ENCODE measurements at places on chromosomes 3 and 15.
A peak's percentile ranks its signal among the peaks of the same experiment; 100 is the strongest.

DNA sequence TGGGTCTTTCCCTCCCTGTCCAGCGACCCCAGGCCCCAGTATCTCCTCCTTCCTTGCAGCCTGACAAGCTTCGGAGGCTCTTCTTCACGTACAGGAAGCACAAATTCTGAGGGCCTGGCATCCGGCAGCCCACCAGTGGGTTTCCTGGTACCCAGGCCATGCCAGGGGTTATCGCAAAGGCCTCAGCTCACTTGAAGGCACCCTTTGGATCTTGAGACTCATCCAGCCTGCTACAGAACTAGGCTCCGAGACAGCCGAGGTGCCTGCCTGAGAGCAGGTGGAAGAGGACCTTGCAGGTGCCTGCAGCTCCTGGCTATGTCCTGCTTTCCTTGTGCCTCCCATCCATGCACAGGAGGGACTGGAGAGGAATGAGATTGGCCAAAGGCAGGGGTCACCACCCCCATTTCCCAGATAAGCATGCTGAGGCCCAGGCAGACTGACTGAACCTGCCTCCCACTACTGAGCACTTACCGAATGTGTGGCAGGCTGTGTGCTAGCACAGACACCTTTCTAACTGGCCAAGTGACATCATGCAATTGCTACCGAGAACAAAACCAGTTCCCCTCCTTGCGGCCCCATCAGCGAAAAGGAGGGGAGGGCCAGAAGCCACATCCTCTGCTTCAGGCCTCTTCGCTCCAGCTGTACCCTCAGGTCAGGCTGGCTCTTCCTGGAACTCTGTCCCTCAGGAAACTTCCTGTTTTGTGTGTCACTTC, 11.2 kb downstream of the SH2D7 start:
- no peak for DNase-seq

DNA sequence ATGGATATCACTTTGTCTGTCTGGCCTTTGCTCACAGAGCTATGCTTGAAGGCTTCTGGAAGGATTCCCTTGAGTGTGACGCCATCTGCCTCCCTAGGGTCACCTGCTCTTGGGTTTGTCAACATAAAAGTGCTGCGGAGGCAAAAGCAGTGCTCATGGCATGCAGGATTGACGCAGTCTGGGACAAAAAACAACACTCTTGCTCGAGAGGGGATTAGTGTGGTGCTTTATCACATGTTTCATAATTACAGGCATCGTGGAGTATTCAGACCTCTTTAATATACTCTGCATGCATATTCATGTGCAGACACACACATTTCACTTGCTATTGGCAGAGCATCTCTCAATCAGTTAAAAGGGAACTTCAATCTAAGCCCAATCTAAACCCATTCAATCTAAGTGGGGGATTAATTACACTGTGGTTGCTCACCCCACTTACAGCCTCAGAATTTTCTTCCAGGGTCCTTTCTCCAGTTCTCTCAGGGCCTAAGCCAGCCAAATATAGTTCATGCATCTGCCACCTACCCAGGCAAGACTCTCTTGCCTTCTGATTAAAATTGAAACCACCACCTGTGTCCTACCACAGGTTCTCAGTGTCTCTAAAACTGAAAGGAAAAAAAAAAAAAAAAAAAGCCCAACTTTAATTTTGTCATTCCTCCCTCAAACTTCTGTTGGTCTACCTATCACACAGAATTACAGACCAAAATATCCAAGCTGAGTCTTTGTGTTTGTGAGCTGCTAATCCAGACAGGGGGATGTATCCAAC, 75.6 kb downstream of the BFSP2 start:
- DNase-seq: no peak

DNA sequence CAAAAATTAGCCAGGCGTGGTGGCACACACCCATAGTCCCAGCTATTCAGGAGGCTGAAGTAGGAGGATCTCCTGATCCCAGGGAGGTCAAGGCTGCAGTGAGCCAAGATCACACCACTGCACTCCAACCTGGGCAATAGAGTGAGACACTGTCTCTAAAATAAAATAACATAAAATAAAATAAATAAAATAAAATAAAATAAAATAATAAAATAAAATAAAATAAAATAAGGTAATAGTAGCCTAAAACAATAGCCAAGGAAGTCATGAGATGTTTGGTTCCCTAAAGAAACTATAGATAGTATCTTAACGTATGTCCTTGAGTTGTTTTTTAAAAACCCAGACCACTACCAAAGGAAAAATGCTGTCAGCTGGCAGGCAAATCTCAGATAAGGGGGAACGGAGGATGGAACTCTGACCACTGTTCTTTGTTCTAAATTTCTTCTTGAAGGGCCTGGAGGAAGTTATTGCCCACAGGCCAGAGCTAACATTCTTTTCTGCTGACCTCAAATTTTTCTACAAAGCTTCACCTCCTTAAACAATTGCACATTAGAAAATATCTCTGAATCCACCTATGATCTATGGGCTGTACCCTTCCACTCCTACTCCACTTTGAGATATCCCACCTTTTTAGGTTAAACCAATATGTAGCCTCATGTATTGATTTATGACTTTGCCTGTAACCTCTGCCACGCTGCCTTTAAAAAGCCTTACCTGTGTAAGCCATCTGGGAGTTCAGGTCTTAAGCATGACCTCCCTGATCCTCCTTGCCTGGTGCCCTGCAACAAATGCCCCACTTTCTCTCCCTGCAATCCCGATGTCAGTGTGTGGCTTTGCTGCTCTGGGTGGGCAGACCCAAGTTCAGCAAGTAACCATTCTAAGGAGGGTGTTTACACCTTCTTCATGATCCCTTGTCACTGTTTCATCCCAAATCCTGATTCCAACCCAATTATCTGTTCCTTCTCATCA, 126.2 kb upstream of the BHLHE40 start:
- no peak for DNase-seq

DNA sequence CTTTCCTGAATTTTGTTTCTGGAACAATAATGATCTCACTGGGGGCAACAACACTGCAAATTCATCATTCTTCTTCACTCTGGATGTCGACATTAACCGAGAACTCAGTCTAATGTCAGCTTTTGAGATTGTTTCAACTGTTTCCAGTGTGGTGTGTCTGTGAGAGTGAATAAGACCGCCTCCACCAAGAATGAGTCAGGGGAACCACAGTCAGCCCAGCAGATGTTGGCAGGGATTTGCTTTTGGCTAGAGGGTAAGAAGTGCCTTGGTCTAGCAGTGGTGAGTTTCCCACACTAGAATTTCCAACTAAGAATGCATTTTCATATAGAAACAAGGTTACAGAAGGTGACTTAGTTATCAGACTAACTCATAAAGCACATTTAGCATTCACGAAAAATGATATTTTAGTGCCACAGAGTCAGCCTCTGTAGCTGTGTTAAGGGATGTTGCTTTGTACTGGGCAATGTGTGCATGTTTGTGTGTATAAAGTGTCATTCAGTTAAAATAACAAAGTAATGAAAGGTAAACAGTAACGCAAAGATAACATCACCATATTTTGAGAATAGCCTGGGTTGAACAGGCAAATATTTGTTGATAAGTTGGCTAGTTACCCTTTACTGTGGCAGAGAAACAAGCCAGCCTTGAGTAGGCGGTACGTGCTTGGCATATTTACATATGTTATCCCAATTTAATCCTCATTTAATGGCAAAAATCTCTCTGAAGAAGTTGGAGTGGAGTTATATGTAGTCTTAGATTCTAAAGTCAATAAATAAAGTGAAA, 33.8 kb downstream of the DRD3 start:
- DNase-seq: no peak

DNA sequence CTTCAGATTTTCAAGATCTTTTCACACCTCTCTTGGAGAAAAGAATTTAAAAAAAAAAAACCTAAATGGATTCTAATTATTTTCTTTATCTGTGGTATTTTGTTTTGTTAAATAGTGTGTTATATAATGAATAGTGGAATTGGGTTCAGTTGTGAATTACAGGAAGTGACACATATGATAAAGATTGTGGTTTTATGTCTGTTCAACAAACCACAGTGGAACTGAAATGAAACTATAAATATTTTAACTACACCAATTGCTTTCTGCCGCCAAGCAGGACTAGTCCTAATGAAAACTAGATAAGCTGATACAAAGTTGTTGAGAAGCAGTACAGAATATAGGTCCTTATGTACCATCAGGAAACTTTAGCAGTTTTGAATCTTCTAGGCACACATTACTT, 121.6 kb downstream of the UBE2E2 start:
- DNase-seq: no peak

DNA sequence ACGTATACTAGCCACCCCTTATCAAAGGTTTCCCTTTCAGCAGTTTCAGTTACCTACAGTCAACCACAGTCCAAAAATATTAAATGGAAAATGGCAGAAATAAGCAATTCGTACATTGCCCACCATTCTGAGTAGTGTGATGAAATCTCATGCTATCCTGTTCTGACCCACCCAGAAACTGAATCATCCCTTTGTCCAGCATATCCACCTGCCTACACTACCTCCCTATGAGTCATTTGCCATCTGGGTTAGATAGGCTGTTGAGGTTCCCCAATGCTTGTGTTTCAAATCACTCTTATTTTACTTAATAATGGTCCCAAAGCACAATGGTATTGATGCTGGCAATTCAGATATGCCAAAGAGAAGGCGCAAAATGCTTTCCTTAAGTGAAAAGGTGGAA, 15.3 kb upstream of the PHC3 start:
- DNase-seq: no peak

DNA sequence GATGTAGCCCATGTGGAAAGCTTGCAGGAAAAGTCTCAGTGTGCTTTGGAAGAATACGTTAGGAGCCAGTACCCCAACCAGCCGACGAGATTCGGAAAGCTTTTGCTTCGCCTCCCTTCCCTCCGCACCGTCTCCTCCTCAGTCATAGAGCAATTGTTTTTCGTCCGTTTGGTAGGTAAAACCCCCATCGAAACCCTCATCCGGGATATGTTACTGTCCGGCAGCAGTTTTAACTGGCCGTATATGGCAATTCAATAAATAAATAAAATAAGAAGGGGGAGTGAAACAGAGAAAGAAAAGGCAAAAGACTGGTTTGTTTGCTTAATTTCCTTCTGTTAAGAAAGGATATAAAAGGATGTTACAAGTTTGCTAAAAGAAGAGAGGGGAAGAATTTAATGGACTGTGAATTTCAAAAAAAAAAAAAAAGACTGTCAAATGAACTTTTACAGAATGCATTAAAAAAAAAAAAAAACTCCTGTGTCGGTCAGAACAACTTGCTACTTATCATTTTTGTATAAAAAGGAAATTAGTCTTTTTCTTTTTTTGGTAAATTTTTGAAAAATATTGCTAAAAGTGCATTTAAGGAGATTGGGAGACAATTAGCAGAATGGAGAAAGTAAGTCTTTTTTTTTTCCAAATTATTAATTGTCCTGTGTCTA, 7.0 kb downstream of the NR2F2 start:
- DNase-seq: no peak

DNA sequence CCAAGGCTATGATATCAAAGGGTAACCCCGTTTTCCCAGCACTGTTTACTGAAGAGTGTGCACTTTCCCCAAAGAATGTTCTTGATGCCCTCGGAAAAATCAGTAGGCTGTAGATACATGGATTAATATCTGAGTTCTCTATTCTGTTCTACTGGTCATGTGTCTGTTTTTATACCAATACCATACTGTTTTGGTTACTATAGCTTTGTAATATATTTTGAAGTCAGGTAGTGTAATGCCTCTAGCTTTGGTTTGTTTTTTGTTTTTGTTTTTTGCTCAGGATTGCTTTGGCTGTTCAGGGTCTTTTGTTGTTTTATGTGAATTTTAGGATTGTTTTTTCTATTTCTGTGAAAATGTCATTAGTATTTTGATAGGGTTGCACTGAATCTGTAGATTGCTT, 95.1 kb downstream of the PLD1 start:
- DNase-seq: no peak

GRCh38 chr3:38521391-38521987, 25.3 kb downstream of the EXOG start:
- DNase-seq: no peak

DNA sequence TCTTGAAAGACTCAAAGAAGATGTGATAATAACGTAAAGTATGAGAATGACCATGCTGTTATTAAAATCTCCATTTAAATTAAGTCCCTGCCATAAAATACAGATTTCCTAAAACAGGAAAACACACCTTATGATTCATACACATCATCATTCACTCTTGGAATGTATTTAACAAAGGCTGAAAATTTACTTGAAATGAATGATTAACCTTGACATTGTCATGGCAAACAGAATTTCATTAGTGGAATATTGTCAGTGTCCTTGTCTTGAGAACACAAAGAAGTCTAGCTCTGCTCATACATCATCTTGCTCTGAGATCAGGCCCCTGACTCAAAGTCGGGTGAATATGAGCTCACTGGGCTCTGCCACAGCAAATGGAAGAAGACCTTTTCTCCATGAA, 313.9 kb downstream of the FGF12 start:
- DNase-seq: no peak

DNA sequence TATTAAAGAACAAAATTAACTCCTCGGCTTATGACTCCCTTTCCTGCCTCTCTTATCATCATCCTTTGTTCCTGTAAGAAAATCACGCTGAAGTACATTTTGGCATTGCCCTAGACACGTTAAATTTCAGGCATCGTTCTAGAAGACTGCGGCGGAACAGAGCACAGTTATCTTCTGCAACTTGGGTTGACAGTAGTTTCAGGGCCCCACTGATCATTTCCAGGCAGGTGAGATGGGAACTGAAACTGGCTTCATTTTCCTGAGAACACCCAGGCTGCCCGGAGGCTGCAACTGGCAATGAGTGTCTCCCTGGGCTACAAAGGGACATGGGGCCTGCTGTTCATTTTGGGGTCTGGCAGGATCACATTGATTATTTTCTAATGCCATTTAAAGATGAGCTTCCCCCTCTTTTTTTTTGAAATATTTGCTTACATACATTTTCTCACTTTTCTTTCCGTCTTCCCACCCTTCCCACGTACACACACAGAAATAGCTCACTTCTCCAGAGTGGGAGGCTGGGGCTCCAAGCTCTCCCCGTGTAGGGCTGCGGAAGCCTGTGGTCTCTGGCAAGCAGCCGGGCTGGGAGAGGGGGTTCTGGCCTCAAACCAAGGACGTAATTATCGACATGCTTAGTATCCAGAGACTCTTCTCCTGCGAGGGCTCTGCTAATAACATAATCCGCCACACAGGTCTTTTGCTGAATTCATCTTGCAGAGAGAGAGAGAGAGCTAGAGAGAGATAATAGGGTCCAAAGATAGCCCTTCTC, 267.4 kb downstream of the ABHD5 start:
- DNase-seq: no peak

DNA sequence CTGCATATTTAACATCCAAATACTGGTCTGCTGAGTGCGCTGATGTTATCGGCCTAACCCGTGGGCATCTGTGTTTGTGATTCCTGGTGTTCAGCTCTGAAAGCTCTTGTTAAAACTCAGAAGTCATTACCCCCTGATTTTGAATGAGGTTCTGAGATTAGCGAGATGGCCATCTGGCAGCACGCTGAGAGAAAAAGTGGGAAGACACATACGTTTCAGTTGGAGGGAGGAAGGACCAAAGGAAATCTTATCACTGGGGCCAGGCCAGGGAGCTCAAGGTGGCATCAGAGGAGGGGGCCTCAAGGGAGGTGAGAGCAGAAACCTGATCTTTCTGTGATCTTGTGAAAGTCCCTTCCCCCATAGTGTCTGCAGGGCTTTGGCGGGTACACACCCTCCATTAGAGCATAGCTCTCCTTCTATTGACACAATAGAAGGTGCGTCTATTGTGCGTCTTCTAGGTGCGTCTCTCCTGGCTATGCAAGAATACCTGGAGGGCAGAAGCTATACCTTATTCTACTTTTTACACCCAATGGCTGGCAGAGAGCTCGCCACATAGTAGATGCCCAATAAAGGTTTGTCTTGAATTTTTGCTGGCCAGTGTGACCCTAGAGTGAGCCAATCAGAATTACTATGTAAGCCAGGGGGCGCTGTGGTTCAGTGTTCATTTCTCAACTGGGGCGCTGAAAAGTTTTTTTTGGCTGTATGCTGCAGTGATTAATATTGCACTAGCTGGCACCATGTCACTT, 182.4 kb downstream of the SHQ1 start:
- DNase-seq: peak; percentile 8
